Activated T-helper 1 cell treated with anti-CD3 and anti-CD28 coated beads, Interleukin-2, amount 50 U/mL, for 16 hours (primary cell): ENCODE measurements at places on chromosomes 5 and 9.

DNA sequence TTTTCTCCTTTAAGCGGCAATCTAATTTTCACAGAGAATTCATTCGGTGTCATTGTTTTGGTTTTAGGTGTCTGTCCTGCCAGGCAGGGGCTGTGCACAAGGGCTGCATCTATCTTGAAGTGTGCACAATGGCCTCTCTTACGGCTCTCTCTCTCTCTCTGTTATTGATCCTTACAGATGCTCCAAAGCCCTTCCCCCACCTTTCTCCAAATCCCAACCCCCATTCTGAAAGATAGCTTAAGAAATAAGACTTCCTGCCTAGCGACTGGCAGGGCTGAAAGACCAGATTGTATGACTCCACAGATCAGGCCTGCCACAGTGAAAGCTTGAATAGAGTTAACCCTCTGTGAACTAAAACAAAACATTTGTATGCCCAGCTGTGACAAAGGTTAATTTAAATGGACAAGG lies 86.5 kb upstream of the NR5A1 start:
- no peak for DNase-seq

GRCh38 chr9:130418776-130419175 lies 26.0 kb upstream of the ASS1 start:
- DNase-seq, result no peak

GRCh38 chr5:34608859-34609648 lies 47.1 kb upstream of the RAI14 start:
- DNase-seq, result no peak

DNA sequence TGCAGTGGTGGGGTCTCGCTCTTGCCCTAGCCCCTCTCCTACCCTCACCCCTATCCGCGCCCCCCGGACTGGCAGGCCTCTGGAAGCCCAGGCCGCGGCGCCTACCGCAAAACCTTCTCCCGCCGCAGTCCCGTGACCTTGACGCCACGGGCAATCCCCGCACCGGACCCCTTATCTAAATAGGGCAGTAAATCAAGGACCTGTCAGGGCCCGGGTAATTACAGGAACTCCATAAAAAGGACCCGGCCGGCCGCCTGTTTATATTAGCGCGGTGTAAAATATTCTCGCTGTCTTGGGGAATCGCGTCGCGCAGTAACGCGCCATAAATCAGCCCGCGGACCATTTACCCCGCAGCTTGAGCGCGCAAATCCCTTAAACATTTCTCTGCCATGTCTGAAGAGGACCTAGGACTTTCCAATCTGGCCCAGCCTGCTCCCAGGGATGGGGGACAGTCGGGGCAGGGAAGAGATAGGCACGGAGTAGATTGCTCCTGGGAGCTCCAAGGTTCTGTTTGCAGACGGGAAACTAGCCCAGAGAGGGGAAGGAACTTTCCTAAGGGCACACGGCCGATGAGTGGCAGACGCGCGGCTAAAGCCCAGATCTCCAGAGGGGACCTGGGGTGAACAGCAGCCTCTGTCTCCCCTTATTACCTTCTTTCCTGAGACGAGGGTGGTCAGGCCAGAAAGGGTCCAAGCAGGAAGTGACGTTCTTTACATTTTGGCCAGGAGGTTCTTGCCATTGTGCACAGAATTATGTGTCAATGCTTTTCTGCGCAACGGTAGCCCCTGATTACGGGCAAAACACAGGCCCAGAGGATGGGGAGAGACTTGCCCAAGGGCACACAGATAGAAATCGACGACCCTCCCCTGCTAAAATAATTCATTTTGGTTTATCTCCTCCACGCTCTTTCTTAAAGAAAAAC lies 4.8 kb upstream of the HAND1 start:
- DNase-seq, result no peak

DNA sequence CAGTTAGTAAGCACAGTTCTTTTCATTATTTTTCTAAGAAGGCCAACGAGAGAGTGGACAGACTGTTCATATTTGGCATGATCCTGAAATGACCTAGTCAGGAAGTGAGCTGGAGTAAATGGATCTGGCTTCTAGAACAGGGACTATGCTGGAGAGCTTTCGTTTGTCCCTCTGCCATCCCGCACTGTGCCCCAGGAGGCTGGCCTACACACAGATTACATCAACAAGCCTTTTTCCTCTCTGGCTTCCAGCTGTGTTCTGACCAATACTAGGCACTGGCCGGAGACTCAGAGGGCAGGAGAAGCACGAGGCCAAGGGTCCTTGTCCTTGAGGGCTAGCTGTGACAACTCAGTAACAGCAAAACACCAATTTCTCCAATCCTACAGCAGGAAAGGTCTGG lies 127.8 kb downstream of the MED27 start:
- no peak for DNase-seq

- no peak for DNase-seq
Observed at GRCh38 chr5:13601112-13601511, 343.4 kb downstream of the DNAH5 start.

- DNase-seq, result no peak
Observed at GRCh38 chr5:180557217-180557809, 34.0 kb downstream of the SCGB3A1 start.

DNA sequence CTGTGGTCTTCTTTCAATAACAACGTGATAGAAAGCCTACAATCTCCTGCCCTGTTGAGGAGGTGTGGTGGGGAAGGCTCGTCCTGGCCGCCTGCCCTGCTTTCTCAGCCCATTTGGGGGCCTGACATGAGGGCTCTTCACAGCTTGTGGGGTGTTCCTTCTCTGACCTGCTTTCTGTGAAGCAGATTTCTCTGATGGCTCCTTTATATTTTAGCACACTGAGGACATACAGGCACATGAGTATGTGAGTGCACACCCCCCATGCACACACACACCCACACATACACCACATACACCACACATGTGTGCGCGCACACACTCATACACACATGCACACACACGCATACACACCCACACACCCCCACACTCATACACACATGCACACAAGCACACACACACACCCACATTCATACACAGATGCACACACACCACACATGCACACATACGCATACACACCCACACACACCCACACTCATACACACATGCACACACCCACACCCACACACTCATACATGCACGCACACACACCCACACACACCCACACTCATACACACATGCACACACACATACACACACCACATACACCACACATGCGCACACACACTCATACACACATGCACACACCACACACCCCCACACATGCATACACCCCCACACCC lies 117.5 kb downstream of the COL5A1 start:
- DNase-seq, result no peak

GRCh38 chr9:73080110-73080694 lies 71.5 kb upstream of the ANXA1 start:
- no peak for DNase-seq
